ENCODE measurements at places on chromosomes 6 and 20. TPM values are rescaled to one million over a fixed set of nuclear protein-coding genes. Genes with fewer than 3 reads are reported as not detected.

GRCh38 chr6:118896339-118897136 is 2.6 kb downstream of the ASF1A start:
- no peak for ATAC-seq

DNA sequence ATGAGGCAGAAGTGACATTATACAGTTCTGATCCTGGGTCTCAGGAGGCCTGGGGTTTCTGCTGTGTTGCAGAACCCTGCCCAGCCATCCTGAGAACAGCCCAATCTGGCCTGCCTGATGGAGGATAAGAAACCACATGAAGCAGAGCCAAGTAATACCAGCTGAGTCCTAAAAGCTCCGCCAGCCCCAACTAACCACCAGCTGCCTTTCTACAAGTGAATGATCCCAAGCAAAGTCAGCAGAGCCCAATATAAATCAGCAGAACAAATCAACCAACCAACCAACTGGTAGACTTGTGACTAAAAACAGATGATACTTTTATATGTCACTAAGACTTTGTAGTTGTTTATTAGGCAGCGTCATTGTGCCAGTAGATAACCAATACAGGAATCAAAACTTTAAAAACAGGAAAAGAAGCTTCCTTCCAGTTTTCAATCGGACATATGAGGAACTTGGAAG is 52.1 kb downstream of the SNX5 start:
- ATAC-seq: no peak

DNA sequence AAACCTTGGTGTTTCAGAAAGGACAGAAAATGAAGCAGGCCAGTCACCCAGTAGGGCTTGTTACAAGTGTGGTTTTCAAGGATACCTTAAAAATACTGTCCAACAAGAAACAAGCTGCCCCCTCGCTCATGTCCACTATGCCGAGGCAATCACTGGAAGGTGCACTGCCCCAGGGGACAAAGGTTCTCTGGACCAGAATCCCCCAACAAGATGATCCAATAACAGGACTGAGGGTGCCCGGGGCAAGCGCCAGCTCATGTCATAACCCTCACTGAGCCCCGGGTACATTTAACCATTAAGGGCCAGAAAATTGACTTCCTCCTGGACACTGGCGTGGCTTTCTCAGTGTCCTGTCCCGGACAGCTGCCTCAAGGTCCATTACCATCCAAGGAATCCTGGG is 6.6 kb upstream of the NT5DC1 start:
- ATAC-seq: no peak

DNA sequence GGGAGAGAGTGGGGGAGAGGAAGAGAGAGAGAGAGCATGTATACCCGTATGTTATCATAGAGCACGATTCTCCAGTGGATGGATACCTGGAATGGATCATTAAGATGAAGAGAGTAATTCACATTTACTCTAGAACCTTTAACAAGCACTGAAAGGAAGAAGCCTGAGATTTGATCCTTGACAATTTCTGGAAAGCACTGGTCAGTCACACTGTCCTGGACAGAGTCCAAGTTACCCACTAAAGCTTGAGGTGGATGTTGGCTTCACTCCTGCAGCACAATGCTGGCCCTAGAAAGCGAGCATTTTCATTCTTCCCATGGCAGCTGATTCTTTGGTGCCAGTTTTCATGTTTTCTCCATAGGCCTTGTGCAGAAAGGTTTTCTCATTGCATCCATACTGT is 25.6 kb downstream of the NFYA start:
- no peak for ATAC-seq

- peak; percentile 94 for ATAC-seq
These were observed 14.3 kb downstream of the CAPN11 start for GRCh38 chr6:44172731-44173500.

DNA sequence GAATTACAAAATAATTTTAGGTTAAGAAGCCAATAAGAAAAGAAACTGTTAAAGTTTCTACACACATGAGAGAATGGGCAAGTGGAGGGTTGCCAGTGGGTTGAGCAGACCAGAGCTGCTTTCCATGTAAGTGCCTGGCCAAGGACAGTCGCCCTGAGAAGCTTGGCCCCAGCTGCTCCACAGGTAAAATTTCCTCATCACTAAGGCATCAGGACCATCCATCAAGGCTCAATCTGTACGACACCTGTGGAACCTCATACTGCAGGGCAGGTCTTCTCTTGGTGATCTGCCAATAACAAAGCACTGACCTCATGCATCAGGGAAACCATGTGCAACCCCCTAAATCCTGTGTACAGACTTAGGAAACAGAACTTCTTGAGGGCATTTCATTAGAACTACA is 115.4 kb downstream of the INSM1 start:
- no peak for ATAC-seq

- ATAC-seq: no peak
These were observed 7.1 kb downstream of the FNDC11 start for GRCh38 chr20:63560856-63561609.

GRCh38 chr6:116102873-116103272 is 2.2 kb downstream of the NT5DC1 start:
- no peak for ATAC-seq

DNA sequence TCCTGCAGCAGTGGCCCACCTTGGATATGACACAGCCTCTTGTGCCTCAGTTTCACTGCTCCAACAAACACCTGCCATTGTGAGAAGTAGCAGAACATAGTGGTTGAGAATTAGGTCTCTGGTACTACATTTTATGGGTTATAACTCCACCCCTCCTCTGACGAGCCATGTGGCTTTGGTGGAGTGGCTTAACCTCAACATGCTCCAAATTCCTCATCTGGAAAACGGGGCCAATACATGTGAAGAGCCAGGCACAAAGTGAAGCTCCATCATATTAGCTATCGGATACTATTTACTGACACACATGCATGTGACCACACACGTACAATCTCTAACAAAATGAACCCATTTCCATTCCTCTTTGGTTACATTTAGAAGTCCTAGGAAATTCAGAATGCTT is 8.4 kb upstream of the KIZ start:
- ATAC-seq: no peak

- no peak for ATAC-seq
These were observed 4.4 kb upstream of the KCNS1 start for GRCh38 chr20:45105317-45105716.

- ATAC-seq: no peak
These were observed 12.7 kb downstream of the COL9A3 start for GRCh38 chr20:62829231-62830230.

- no peak for ATAC-seq
These were observed 471.8 kb upstream of the BTBD3 start for GRCh38 chr20:11445891-11446290.

GRCh38 chr6:160733050-160733646 is 31.1 kb downstream of the PLG start:
- peak; percentile 30 for ATAC-seq

DNA sequence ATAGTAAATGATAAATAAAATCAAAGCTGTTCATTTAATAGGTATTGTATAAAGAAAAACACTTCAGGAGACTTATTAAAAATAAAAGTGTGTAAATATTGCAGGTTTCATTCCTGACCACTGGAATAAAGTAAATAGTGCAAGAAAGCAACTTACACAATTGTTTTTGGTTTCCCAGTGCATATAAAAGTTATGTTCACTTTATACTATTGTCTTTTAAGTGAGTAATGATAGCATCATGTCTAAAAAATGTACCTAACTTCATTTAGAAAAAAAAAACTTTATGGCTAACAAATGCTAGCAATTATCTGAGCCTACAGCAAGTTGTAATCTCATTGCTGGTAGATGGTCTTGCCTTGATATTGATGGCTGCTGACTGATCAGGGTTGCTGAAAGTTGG is 726.6 kb upstream of the POU3F2 start:
- ATAC-seq: no peak

GRCh38 chr20:1880529-1881239 is 14.5 kb upstream of the SIRPA start:
- ATAC-seq: peak; percentile 39

GRCh38 chr6:110034667-110035036 is 56.5 kb downstream of the GPR6 start:
- no peak for ATAC-seq

GRCh38 chr6:88764081-88764480 is 199.3 kb downstream of the RNGTT start:
- no peak for ATAC-seq

- peak; percentile 32 for ATAC-seq
These were observed 12.8 kb upstream of the BPI start for GRCh38 chr20:38290829-38291814.

DNA sequence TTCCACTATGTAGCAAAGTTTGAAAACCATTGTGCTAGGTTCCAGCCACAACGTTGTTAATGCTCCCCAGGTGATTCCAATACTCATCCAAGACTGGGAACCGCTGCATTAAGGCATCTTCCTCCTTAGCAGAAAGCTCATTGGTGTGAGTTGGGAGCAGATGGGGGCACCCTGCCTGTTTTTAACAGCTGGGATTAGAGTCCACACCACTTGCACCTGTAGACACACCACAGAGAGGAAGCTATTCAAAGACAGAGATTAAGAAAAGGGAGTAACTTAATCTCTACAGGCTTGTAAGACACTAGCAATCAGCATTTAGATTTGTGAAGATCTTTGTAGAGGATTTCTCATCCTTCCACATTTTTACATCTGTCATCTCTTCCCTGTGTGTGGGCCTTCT is 333.9 kb upstream of the SOX4 start:
- ATAC-seq: no peak

DNA sequence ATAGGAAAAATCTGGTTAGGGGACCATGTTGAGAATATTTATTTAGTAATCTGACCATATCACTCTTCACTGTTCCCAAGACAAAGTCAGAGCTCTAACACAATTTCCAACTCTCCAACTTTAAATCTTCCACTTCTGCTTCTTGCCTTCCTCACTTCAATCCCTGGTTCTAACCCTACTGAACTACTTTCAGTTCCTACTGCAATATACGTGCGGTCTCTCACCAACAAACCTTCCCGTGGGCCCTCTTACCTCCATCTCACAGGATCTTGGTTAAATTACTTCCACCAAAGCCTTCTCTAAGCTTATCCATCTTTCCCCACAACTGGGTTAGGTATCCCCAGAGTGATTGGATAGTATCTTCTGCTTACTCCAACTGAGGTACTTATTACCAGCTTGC is 8.0 kb downstream of the EIF2S2 start:
- ATAC-seq: no peak

GRCh38 chr6:116971959-116972358 is 94.9 kb downstream of the RFX6 start:
- ATAC-seq: no peak

- no peak for ATAC-seq
These were observed 106.8 kb downstream of the GJA10 start for GRCh38 chr6:90000864-90001731.

DNA sequence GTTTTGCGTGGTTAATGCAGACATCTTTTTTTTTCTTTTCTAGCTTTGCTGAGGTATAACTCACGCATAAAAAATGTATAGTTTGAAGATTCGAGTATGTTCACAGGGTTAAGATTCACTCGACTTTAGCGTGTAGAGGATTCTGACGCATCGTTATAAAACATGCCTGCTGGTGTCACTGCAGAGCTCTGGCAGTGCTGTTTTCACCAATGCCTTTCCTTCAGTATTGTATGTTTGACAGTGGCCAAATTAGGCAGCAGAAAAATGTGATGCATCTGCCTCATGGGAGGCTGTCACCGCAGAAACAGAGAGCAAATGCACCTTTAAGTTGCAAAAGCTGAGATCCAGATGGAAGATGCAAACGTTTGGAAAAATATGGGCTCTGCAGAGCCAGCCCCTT is 18.0 kb upstream of the SIRPB2 start:
- no peak for ATAC-seq

DNA sequence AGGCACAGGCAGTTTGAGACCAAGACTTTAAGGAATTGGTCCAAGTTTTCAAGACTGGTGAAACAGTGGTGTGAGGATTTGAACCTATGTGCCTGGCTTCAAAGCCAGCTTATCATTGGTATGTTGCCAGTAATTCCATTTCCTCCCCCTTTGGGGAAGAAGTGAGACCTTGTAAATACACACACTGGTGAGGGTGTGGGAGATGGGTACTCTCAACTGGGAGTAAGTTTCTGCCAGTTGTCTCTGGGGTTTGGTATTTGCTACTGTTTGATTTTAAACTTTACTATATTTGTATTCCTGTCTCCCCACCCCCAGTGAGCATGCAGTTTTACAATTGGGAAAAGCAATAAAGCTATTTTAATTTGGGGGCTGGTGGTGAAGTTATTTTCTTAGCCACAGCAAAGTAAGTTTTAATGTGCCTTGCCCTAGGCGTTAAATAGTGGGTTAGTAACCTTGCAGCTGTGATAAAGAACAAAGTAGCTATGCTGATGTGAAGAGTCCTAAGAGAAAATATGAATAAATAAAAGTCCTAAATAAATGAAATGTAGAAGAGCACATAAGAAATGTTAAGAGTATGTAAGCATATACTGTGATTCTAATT is 31.0 kb downstream of the SNX9 start:
- no peak for ATAC-seq

DNA sequence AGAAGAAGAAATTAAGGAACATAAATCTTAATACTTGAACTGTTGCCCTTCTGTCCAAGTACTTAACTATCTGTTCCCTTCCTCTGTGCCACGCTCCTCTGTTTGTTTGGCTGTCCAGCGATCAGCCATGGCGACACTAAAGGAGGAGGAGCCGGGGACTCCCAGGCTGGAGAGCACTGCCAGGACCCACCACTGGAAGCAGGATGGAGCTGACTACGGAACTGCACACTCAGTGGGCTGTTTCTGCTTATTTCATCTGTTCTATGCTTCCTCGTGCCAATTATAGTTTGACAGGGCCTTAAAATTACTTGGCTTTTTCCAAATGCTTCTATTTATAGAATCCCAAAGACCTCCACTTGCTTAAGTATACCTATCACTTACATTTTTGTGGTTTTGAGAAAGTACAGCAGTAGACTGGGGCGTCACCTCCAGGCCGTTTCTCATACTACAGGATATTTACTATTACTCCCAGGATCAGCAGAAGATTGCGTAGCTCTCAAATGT is 17.1 kb downstream of the IRF4 start:
- ATAC-seq: peak; percentile 91

DNA sequence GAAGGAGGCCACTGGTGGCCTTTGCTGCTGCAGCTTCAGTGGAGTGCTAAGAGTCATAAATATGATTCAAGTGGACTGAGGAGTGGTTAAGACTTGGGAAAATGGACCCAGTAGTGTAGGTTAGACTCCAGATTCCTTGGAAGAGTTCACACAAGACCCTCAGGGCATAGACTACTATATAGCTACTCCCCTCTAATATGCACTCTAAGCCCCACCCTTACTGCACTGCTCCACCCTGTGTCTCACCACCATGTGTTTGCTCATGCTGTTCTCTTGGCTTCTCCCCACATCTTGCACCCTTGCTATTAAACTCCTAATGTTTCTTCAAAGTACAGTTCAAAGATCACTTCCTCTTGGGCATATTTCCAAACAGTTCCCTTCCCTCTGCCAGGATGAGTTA is 5.7 kb downstream of the KCNQ5 start:
- ATAC-seq: no peak

GRCh38 chr6:158763434-158764182 is 55.6 kb downstream of the EZR start:
- ATAC-seq: no peak

BACH2 gene
- total RNA-seq: 3.6 TPM

TTK gene
- total RNA-seq: 0.19 TPM

TREM2 gene
- total RNA-seq: 0.54 TPM

RARS2 gene
- 26.9 TPM for total RNA-seq

PCK1 gene
- total RNA-seq: 0.16 TPM

VGLL2 gene
- not detected for total RNA-seq

TAAR6 gene
- not detected for total RNA-seq

CALHM6 gene
- total RNA-seq: 0.50 TPM

C20orf141 gene
- total RNA-seq: not detected

MAPK13 gene
- total RNA-seq: 8.4 TPM

All from gastroesophageal sphincter (tissue), 4 donors.